IMR-90 (cell line): ENCODE measurements at places on chromosomes 3 and 15. TPM values are rescaled to one million over a fixed set of nuclear protein-coding genes. Genes with fewer than 3 reads are reported as not detected.

GRCh38 chr3:23685541-23686258 lies 120.1 kb upstream of the UBE2E1 start:
- no peaks in the 10 kb centered on the region for H3K36me3 ChIP-seq
- no peak overlapping the region for H3K4me3 ChIP-seq
- H3K4me1 ChIP-seq = peaks cover 12% of the 10 kb centered on the region
- H3K27me3 ChIP-seq = no peaks in the 10 kb centered on the region
- peak; percentile 99 for DNase-seq

GRCh38 chr3:57061556-57061955 lies 1.1 kb downstream of the SPATA12 start:
- no peaks in the 10 kb centered on the region for H3K36me3 ChIP-seq
- peaks cover 2% of the 10 kb centered on the region; the same call in 1 of the 2 replicates for H3K4me1 ChIP-seq
- no peak for DNase-seq
- no peak overlapping the region for H3K27ac ChIP-seq
- no peaks in the 10 kb centered on the region for H3K27me3 ChIP-seq

DNA sequence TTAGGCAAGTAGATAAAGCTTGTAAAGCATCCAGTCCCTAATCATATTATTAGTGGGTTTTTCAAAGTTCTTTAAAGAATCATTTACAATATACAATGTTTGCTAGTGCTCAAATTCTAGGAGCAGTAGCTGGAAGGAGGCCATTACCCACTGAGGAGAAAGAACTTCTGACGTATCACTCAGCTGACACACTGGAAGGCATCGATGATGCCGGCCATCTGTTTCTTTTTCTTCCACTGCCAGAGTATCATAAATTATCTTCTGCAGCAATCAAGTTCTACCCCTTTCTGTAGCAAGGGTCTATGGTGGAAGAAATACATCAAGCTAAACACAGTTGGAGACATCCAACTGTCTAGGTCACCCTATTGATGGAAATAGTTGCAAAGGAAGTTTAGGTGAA lies 243.2 kb upstream of the LRRN1 start:
- no peaks in the 10 kb centered on the region for H3K4me1 ChIP-seq
- no peaks in the 10 kb centered on the region for H3K36me3 ChIP-seq
- H3K4me3 ChIP-seq = no peak overlapping the region
- no peak for DNase-seq

DNA sequence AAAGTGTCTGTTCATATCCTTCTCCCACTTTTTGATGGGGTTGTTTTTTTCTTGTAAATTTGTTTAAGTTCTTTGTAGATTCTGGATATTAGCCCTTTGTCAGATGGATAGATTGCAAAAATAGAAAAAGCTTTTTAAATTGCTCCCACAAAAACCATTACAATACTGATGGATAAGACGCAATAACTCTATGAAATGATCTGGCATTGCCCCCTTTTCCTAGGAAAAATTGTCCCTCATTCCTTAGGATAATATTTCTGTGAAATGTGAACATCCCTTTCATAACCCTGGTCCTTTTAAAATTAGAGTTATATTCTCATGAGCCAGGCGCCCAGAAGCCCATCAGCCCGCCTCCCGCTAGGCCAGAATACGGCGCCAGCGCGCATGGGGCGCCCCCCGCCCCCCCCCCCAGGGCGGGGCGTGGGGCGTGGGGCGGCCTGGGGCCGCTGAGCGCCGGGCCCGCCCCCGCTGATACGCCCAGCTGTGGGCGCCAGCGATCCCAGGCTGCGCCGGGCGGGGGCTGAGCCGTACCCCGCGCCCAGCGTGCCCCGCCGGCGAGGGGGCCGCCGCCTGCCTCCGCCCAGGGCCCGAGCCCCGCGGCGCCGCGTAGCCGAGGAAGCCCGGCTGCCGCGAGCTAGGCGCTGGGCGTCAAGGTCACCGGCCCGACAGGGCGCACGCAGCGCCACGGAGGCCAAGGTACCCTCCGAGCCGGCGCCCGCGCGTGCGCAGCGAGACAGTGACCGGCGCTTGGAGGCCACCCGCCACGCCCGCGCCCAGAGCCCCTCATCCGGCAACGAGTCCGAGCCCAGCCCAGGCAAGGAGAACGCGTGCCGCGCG lies 11.1 kb upstream of the ROPN1B start:
- H3K4me1 ChIP-seq = no peaks in the 10 kb centered on the region
- H3K4me3 ChIP-seq = no peak overlapping the region
- H3K27ac ChIP-seq = no peak overlapping the region
- no peaks in the 10 kb centered on the region for H3K36me3 ChIP-seq
- no peak for DNase-seq

- no peaks in the 10 kb centered on the region for H3K36me3 ChIP-seq
- no peak overlapping the region for H3K4me3 ChIP-seq
- H3K4me1 ChIP-seq = peaks cover 31% of the 10 kb centered on the region
- H3K27ac ChIP-seq = peak overlapping the region; percentile 93
- DNase-seq = no peak
- H3K27me3 ChIP-seq = no peaks in the 10 kb centered on the region
Observed at GRCh38 chr3:100104442-100104798, 9.9 kb downstream of the FILIP1L start.

The TMEM45A gene
- polyA plus RNA-seq = 17.1 and 21.7 TPM in 2 replicates

The EFCC1 gene
- polyA plus RNA-seq = not detected in 2 replicates
